Activated T-cell treated with anti-CD3 and anti-CD28 coated beads, Interleukin-2, amount 50 U/mL, for 1 hour (primary cell): ENCODE measurements at places on chromosomes 3 and 15.

GRCh38 chr3:187012609-187013051, 82.3 kb downstream of the ST6GAL1 start:
- peak; percentile 57 for DNase-seq

- DNase-seq, result no peak
Measured at GRCh38 chr3:74897006-74897405, 282.5 kb upstream of the CNTN3 start.

DNA sequence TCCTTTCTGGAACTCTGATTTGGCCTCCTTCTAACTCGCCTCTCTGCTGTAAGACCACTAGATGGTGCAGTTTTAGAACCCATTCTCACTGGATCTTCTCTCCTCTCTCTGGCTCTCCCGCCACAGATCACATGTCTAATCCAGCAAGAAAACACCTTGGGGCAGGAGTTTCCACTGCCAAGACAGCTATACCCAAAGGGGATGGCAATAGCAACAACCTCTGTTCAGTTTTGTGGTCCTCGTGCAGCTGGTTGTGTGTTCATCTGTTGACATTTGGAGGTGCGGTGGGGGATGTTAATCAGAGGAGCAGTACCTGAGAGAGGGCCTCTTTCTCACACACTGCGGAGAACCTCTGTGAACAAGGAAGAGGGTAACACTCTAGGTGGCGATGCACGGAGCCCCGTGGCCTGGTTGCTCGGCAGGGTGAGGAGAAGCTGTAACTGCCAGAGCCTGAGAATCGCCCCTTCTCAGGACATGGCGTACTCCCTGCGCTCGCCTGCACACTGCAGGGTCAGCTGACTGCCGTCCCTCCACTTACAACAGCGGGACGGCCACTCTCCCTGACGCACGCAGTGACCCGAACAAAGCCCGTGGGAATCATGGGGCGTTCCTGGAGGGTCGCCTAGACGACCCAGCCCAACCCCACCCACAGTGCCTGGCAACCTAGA, at the start of gene TEX55:
Gene TEX55 (plus strand): TSS at position 666 of the 668 bp plus-strand sequence. CDS start 25 bp downstream, outside the sequence.
- no peak for DNase-seq

DNA sequence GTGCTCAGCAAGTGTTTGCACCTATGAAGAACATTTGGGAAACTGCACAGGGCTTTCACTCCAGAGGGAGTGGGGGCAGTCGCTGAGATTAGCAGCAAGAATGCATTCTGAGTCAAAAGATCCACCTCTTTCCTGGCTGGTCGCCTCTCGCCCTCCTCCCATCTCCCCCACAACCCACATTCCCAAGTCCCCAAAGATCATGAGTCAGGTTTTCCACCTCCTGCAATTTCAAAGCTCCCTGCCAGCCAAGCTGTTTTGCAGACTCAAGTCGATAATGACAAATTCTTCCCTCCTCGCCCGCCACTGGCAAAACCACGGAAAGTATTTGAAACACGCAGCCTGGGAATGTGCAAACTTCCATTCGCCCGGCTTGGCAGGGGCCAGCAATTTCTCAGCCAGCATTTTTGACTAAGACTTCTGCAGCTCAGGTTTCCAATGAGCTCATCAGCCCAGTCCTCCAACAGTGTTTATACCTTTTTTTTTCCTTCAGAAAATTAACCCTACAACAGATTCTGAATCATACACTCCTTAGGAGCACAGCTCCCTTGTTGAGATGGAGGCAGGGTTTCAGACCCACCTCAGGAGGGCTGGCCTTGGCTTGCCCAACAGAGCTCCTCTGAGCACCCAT, 181.4 kb downstream of the SMAD6 start:
- DNase-seq, result no peak

DNA sequence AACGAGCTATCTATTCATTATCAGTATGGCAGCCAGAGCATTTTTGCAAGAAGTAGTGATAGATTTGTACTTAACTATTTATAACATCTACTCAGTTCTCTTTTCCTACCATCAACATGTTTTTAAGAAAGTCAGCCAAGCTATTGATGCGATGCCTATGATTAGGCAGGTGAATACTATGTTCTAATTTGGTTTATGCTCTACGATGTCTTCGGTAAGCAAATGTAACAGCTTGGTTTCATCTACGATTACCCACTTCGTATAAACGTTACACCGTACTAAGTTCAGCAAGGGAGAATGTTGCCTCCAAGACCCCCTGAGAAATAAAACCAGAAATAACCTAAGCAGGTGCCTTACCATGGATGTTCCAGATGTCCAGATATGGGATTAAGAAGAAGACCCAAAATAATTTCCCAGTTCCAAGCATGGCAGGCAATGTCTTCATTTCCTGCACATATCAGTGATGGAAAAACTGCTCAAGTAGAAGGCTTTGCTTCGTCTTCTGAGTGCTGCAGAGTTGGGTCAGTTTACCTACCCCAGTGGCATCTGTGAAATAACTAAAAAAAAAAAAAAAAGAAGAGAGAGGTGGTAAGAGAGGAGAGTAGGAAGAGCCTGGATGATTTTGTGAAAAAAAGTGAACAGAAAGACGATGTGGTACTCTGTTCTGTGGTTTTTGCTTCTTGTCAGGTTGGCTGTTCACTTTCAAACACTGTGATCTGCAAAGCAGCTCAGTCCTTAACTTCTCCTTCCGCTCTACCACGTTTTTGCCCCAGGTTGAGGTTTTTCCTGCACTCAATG, at the start of gene BTLA:
Gene BTLA (minus strand): TSS at position 559 of the 798 bp plus-strand sequence. CDS start 114 bp downstream, at position 445.
- no peak for DNase-seq
